ENCODE measurements at places on chromosomes 16 and 17. TPM values are rescaled to one million over a fixed set of nuclear protein-coding genes. Genes with fewer than 3 reads are reported as not detected.

DNA sequence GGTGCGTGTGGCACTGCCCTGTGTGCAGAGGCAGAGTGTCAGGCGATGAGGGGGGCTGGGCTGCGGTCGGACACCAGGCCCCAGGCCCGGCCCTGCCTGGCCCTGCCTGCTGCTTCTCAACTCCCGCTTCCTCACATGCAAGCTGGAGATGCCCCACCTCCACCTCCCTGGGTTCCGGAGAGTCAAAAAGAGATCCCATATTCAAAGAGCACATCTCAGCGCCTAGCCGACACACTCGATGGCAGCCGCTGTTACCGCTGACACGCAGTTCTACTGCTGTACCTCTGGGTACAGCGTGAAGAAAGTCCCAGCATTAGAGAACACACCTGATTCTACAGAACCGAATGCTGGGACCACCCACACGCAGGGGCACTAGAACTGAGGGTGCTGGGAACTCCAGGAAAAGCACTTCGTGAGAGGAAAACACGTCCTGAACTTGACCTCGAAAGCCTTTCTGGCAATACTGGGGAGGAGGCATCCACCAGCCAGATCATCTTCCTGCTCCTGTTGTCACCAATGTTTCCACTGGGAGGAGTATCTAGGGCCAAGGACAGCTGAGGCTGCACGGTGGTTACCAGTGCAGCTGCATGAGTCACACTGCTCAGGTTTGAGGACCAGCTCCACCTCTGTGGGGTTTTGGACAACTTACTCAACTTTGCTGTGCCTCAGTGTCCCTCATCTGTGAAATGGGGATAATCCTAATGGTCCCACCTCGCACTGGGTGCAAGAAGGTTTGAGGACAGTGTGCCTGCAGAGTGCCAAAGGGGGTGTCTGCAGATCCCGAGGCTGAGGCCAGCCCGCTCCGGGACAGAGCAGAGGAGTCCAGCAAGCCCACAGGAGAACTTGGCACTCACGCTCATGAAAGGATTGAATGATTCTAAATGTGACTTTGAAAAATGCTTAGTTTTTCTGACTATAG, 100.4 kb upstream of the DNAH17 start:
- DNase-seq: no peak

DNA sequence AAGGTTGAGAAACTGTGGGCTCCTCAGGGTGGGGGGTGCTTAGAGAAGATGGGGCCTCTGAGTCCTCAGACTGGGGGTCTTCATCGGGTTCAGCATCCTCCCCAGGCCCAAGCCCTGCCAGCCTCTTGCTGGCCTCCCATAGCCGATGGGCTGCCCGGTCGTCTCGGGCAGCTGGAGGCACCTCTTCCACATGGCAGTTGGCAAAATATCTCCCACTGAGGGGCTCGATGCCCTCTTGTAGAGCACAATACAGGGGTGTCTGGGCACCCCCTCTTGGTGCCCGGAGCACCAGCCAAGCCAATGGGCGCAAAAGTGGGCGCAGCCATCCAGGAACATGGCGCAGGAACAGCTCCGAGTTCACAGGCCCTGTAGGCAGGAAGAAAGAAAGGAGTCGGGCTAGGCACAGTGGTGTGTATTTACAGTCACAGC, 1.0 kb upstream of the FLOT2 start:
- no peak for DNase-seq

DNA sequence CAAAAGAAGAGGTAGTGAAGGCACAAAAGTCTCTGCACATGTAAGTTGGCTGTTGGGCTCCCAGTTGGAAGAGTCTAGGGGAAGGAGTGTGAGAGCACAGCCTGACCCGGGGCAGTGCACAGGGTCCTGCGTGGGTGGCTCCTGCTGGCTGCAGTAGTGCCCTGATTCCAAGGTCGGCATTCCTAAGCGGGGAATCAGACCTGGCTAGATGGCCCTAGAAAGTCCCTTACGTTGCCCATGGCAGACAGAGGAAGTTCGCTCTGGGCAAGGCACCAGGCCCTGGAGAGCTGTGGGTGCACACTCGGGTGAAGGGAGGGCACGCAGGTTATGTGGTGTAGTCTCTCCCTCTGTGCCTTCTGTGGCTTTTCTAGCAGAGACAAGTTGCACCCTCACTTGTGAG, 22.8 kb upstream of the SLC5A11 start:
- no peak for DNase-seq

DNA sequence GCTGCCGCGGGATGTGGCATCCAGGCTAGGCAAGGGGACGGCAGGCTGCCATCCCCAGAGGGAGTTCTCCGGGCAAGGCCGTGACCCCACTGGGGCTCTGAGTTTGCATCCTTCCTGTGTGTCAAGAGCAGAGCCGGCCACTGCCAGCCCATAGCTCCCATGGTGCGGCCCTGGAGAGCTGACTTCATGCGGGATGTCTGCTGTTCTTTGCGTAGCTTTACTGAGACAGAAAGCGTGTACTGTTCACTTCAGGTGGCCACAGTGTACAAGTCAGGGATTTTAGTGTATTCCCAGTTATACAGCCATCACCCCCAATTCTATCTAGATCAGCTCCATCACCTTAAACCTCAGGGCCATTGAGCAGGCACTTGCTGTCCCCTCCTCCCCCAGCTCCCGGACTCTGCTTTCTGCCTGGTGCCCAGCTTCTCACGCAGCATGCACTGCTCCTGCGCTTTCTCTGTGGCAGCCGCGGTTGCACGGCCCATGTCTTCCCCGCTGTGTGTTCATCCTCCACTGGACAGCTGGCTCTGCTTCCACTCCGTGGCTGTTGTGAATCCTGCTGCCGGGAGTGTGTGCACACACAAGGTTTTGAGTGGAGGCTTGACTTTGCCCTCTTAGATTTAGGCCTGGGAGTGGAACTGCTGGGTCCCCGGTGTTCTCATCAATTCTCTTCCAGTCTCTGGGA, 71.2 kb downstream of the KLHDC4 start:
- no peak for DNase-seq

DNA sequence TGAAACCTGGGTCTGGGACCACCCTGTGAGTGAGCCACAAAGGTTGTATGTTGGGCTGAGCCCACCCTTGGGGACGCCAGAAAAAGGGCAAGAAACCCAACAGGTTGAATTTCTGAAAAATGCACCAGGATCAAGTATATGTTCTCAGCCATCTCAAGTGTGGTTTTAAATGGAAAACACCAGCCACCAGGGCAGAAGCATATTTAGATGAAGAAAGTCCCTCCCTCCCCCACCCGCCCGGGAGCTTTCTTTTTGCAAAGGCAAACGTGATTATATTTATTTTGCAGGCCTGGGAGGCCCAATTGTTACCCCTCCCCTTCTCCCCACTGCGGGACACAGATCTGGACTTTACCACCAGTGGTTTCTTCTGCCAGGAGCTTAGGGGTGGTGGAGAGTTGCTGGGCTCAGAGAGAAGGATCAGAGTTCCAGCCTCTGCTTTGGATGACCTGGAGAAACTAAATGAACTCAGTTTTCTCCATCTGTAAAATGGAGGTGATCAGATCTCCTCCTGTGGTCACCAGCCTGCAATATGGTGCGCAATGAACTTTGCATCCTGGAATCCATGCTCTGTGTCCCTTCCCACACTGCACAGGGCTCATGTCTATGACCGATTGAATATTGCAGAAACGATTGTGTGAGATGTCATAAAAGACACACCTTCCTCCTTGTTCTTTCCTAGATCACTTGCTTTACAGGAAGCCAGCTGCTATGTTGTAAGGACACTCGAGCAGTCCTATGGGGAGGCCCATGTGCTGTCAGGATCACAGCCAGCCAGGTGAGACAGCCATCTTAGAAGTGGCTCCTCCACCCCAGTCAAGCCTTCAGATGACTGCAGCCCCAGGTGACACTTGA, 21.0 kb upstream of the NGFR start:
- no peak for DNase-seq

GRCh38 chr16:65323655-65324237, 201.9 kb upstream of the CDH11 start:
- no peak for DNase-seq

DNA sequence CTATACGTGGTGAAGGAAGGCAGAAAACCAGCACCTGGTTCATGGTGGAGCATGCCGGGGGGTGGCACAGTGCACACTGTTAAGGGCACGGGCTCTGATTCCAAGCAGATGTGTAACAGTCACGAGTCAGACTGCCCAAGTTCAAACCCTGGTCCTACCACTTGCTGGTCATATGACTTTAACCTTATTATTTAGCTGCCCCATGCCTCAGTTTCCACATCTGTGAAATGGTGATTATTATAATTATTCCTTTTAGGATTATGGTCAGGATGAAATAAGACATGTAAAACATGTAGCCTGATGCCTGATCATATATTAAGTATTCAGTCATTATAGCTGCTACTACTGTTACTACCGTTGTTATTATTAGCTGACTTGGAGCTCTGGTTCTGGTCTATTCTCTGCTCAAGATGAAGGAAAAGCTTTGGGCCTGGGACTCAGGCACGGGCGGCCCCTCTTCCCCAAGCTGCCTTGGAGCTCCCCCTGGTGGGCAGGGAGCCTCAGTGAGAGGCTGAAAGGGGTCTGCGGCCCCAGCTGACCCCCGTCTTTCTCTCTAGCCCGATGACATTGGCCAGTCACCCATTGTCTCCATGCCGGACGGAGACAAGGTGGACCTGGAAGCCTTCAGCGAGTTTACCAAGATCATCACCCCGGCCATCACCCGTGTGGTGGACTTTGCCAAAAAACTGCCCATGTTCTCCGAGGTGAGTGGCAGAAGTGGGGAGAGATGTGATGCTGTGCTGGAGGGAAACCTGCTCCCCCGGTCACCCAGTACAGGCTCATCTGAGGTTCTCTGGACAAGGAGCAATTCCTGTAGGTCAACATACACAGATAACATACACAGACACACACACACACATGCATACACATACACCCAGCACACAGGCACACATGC, 14.0 kb downstream of the NR1D1 start:
- no peak for DNase-seq

DNA sequence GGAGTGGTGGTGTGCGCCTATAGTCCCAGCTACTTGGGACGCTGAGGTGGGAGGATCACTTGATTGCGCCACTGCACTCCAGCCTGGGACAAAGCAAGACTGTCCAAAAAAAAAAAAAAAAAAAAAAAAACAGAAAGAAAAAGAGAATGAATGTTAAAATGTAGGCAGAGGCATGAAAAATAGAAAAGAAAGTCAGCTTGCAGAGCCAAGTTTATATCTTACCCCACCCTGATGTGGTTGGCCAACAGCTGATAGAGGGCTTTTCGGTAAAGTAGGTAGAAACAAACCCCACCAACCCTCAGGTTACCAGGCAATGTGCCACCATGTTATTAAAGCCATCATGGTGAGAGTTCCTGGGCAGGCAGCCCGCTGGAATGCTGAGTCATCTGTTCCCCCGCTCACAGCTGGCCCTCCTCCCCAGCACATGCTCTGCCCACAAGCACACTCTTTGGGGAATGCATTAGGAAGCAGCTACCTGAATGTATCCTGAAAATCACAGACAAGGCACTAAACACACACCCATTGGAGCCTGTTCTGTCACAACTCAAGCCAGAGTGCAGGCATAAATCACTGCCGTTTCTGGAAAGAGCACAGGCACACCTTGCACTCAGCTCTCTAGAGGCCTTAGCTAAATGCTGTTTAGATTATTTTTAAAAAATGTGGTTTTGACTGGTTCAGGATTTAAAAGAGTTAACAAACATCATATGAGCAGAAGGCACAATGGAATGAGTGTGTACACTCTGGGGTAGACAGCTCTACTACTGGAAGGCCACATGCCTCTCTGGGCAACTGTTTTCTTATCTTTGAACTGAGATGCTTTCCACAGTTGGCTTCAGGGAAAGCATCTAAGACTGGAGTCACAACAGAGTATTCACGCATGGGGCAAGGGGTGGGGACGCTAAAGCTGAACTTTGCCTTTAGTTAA, 128.5 kb downstream of the PARN start:
- peak; percentile 77 for DNase-seq

DNA sequence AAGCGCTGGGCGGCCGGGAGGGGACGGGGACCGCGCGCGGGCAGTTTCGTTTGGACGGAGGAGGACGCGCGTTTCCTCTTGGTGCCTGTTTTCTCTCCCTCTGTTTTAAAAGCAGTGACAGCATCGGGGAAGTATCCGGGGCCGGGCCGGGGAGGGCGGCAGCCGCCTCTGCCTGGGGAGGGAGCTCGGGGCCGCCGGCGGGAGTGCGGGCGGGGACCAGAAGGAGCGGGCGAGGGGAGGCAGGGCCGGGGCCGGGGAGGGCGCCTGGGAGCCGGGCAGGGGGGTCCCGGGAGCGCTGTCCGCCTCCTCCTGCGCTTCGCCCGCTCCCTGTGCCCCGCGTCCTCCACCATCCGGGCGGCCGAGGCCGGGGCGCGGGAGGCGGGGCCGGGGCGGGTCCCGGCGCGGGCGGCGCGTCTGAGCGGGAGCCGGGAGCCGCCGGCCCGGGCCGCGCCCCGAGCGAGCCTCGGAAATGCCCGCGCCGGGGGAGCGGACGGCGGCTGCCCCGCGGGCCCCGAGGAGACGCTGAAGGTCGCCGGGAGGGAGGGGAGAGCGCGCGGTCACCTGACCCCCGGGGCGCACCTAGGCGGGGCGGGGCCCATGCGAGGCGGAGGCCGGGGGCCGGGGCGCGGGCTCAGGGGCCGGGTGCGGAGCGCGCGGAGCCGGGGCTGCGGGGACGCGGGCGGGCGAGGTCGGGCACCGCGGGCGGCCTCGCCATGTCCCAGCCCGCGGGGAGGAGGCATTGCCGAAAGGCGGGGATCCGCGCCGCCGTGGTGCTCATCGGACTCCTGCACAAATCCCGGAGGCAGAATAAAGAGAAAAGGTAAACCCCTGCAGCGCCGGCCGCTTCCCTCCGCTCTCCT, 57.3 kb downstream of the RAP1GAP2 start:
- DNase-seq: peak; percentile 25

- DNase-seq: no peak
These were observed 9.1 kb upstream of the THAP11 start for GRCh38 chr16:67833030-67833414.

DNA sequence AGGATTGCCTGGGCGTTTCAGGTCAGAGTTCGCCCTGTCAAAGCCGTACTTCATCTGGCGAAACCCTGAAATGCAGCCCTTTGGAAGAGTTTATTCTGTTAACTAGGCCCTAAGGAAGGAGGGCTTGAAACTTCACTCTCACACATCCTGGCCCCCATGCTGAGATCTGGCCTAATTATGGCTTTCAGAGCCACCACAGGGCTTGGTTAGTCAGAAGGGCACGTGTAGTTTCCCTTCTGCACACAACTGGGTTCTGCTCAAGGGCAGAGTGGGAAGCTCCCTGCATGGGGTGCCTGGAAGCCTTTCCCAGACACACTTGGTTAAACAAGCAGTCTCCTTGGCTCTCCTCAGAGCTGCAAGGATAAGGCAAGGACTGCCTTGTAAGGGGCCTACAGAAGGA, 397.3 kb downstream of the SHISA9 start:
- no peak for DNase-seq

GRCh38 chr16:661184-661821, 6.6 kb upstream of the RHOT2 start:
- DNase-seq: no peak

GRCh38 chr17:1561420-1562175, 994 bp downstream of the PITPNA start:
- no peak for DNase-seq

SEPTIN1 gene
- 4.2 TPM for total RNA-seq

ACSM2A gene
- total RNA-seq: not detected

SLFN11 gene
- total RNA-seq: 53.5 TPM

GUCY2D gene
- not detected for total RNA-seq

CSNK2A2 gene
- total RNA-seq: 29.2 TPM

Data from thoracic aorta (tissue), 2 donors.